ENCODE measurements at places on chromosomes 2 and 18.
A peak's percentile ranks its signal among the peaks of the same experiment; 100 is the strongest.

- no peak for DNase-seq
These were observed 817.2 kb downstream of the SOCS6 start for GRCh38 chr18:71105994-71106546.

DNA sequence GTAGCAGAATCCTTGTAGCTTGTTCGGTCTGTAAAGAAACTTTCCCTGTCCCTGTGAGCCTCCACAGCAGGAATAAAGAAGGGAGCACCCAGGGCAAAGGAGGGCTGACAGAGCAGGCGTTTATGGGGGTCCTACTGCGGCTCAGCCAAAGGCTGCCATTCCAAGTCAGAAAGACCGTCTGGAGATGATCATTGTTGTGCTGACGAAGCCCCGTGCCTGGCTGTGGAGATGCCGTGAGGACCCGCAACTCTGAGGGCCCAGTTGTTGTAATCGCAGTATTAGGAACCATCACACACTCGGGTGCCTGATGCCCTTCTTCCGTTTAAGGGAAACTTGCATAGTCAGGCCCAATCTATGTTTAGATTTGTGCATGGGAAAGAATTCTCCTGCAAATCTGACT lies 16.9 kb upstream of the VWA3B start:
- DNase-seq = no peak

- DNase-seq = no peak
These were observed 54.5 kb upstream of the TMEM163 start for GRCh38 chr2:134773335-134773734.

GRCh38 chr2:238083919-238084318 lies 16.2 kb upstream of the ESPNL start:
- no peak for DNase-seq

GRCh38 chr2:231714639-231715498 lies 6.5 kb downstream of the PTMA start:
- peak; percentile 73 for DNase-seq

- no peak for DNase-seq
These were observed 2.7 kb downstream of the RASGRP3 start for GRCh38 chr2:33478968-33479731.

DNA sequence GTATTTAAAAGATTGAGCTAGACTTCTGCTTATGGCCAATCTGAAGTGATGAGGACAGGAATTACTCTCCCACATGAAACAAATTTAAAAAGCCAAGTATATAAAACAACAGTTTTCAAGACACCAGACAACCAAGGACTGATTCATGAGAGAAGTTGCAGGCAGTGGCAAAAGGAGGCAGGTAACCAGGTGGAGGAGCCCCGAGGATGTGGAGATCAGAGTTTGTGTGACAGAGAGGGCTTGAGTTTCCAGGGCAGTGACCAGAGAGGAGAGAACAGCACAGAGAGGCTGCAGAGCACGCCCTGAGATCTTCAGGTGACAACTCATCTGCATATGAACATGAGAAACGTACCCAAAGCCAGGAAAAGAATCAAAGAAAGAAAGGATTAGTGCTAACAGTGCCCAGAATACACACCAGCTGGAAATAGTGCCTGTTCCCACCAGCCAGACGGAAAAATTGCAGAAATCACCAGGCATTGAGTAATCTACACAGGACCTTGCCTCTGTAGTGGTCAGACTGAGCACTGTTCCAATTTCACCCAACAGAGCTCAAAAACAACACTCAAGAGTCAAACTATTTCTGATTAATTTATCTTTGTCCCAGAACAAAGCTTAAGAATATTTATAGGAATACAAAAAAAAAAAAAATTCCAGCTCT lies 173.1 kb downstream of the SEPTIN10 start:
- no peak for DNase-seq

- no peak for DNase-seq
These were observed 850.4 kb downstream of the GALR1 start for GRCh38 chr18:78099979-78100588.

GRCh38 chr2:220315098-220315823 lies 687.8 kb downstream of the SLC4A3 start:
- no peak for DNase-seq

DNA sequence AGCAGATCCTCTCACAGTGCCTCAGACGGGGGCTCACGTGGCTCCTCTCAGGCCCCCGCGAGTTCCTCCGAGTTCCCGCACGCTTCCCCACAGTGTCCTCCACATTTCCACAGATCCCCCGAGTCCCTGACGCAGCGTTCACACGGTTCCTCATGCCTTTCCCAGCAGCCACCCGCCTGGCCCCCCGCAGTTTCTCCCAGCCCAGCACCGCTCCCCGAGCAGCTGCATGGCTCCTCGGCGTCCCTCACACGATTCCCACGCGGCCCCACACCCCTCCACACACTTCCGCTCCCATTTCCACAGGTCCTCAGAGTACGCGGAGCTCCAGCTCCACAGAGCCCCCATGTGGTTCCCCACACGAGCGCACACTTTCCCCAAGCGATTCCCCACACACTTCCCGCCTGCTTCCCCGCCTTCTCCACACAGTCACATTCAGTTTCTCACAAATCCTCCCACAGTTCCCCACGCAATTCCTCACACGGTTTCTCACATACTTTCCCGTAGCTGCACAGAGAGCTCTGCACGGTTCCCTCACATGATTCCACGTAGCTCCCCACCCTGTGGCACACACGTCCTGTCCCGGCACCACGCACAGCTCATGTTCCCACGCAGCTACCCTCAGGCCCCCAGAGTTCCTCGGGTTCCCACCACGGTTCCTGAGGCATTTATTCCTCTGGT lies 39.9 kb downstream of the KIF1A start:
- no peak for DNase-seq

GRCh38 chr2:126907671-126908070 lies 9.0 kb downstream of the TEX51 start:
- no peak for DNase-seq

- no peak for DNase-seq
These were observed 127.7 kb upstream of the GLI2 start for GRCh38 chr2:120607996-120608395.
